Fibroblast of lung (primary cell): ENCODE measurements at places on chromosomes 6 and 20.
A peak's percentile ranks its signal among the peaks of the same experiment; 100 is the strongest.

DNA sequence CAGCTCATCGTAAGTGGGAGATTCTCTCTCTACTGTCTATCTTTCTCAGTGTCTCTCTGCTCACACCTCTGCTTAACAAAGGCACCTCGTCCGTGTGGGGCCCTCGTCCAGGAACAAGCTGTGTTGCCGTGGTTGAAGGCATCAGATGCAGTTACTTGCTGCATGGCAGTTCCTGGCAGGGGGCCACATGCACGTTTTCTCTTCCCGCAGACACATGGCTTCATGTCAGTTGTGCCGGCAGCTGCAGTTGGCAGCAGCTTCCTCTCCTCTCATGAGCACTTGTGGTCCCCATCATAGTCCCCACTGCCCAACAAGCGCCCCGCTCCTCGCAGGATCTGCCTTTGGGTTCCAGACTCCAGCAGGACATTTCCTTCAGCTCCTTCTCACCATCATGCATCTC lies 7.1 kb upstream of the AFDN start:
- DNase-seq = no peak

GRCh38 chr20:50911716-50912115 lies 19.5 kb downstream of the ADNP start:
- no peak for DNase-seq

DNA sequence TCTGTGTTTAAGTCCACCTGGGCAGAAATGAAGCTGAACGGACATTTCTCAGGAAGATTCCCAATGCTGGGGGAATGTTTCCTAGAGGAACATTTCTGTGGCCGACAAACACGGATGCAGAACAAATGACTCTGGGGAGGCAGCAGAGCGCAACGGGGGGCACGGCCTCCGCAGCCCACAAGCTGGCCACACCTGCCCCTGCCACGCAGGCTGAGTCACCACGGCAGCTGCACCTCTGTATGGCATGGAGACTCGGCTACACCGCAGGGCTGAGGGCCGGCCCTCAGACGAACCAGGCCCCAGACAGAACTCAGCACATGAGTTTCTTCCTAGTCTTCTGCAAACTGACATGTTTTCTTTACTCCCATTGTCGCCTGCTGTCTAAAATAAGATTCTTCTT lies 10.0 kb upstream of the PRR18 start:
- no peak for DNase-seq

GRCh38 chr6:14113976-14114375 lies 3.6 kb upstream of the CD83 start:
- no peak for DNase-seq

- DNase-seq = peak; percentile 22
Measured at GRCh38 chr6:93678841-93679454, 259.6 kb upstream of the EPHA7 start.

DNA sequence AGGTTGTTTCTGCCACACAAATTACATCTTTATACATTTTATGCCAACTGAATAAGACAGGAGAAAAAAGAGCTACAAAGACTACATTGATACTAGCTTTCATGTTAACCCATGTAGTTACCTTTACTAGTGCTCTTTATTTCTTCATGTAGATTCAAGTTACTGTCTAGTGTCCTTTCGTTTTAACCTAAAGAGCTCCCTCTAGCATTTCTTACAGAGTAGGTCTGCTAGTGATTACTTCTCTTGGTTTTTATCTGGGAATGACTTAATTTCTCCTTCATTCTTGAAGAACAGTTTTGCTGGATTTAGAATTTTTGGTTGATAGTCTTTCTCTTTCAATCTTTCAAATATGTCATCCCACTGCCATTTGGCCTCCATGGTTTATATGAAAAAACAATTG lies 21.2 kb upstream of the NOP56 start:
- peak; percentile 12 for DNase-seq

GRCh38 chr6:167543602-167544497 lies 219.0 kb downstream of the TTLL2 start:
- DNase-seq = peak; percentile 47

DNA sequence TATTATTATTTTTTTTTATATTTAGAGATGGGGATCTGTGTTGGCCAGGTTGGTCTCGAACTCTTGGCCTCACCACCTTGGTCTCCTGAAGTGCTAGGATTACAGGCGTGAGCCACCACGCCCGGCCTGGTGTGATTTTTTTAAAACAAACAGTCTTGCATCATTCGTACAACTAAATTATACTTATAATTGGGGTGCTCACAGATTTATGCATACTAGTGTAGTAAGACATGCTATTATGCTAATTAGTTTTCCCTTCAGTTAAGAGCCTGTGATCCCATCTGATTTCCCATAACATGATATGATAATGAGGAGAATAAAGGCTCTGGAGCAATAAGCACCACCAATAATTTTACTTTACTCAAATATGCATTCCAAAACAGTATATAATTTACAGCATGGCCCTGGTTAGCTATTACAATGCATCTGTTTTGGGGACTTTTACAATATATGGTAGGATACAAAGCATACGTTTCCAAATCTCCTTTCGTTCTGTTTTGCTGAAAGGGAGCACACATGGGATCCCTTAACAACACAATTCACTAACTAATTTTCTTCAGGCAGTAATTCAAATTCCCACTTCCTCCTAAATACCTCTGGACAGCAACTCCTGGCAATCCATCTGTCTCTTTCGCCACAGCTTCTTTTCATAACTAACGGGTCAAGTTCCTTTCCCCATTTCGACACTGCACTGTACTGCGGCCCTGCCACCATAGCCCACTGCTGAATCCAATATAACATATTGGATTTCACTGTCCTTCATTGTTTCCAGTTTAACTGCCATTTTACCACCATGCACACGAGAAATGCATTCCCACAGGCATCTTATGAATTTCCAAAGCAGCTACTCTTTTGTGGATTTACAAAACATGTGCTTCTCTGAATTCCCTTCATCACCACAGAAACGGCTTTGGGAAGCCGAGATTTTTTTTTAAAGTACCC lies 1.7 kb downstream of the NUDT3 start:
- peak; percentile 81 for DNase-seq

GRCh38 chr6:153956808-153957207 lies 82.2 kb upstream of the OPRM1 start:
- DNase-seq = no peak

DNA sequence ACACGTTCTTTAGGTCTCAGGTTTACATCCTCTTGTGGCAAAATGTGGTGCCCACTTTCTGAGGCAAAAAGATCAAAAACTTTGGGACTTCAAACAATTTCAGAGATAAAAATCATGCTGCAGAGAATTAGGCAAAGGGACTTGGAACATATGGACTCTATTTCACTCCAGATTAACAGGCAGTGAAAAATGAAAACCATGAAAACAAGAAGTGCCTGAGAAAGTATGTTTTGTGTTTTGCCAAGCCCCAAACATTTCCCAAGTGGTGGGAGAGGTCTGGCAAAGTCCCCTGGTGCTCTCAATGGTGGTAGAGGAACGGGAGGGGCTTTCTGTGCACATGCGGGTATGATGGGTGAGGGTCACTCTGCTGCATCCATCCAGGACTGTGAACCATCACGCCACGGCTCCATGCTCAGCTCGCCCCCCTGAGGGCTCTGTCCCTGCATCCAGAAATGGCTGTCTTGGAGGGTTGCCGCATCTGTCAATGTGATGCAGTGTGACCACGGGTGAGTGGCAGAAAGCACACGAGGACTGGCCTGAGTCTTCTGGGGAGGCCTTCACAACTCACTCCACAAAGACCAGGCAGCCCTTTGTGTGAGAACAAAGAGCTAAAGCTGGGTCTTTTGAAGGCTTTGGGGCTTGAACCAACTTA lies 43.2 kb upstream of the TBC1D7 start:
- no peak for DNase-seq

DNA sequence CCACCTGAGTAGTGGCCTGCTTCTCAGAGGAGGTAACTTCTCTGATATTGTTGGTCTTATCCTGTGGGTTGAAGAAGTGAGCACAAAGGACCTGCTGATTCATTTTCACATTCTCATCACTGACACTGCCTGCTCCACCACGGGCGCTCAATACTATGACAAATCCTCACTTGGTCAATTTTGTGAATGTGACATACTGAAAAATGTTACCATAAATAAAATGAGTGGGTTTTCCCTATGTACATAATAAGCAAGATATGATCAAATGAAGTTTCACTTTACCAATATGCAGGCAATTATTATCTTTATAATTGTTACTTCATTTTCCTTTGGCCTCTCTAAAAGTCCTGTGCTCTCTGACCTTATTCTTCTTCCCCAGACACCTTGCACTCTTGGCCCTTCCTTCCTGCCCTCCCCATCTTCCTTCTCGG lies 71.5 kb upstream of the RIPOR2 start:
- DNase-seq = no peak

GRCh38 chr6:38239719-38240451 lies 399.8 kb downstream of the BTBD9 start:
- peak; percentile 4 for DNase-seq

DNA sequence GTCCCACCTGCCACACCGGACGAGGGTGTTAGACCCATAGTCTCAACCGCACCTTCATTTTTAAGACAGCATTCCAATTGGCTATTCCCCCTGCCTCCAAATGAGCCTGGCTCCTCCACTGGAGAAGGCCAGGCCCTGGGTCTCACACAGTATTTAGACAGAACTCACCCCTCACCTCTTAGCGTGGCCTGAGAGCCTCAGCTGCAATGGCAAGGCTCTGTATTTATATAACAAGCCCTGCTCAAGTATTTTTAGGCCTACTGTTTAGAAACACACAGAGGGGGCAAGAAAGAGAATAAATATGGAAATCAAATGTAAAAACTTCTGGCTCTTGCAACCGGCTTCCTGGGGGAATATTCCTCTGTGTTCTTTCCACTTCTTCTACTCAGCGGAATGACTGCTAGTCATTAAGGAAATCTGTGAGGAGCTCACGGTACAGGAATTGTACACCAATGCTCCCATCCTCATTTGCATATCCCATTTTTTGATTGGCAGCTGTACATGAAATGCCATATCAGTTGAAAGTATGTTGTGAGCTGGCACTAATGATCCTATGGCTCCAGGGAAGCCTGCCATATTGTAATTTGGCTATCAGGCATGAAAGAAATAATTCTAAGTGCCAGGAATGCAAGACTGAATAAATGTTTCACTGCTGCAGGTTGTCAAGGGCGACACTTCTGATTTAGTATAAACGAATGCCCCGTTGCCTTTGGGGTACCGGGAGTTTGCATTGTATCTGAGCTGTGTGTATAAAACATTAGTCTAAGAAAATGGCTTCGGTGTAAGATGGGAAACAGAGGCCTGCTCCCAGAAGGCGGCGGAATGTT lies 207.5 kb downstream of the ZNF217 start:
- DNase-seq = no peak

DNA sequence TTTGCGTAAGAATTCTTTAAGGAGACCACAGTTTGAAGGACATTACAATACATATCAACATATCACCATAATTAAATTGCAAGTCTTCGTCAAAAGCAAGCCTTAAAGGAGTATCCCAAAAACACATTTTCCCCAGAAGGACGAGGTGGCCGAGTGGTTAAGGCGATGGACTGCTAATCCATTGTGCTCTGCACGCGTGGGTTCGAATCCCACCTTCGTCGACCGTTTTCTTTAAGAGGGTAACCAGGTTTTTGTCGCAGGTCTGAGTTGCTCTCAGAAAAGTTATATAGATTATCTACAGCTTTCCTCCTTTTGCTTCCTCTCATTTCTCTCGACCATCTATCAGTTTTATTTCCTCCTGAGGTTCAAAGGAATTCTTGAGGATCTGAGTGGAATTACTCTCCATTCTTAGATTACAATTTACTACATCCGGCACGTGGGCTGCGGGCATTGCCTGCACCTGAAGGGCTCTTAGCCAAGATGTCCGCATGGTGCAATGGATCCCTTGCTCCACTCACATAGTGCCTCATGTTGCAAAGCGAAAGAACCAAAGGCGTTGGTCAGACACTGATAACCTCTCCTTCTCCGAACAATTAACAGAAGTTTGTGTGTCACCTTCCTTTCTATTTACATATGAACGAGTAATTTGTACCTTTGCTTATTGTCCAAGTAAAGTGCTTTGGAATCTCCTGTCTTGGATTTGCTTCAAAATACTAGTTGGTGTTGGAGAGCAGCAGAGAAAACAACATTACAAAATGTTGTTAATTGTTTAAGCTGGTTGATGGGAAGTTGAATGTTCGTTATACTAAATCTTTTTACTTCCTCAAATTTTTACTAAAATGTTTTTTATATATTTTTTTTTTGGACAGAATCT lies 14.0 kb downstream of the POM121L2 start:
- peak; percentile 56 for DNase-seq

DNA sequence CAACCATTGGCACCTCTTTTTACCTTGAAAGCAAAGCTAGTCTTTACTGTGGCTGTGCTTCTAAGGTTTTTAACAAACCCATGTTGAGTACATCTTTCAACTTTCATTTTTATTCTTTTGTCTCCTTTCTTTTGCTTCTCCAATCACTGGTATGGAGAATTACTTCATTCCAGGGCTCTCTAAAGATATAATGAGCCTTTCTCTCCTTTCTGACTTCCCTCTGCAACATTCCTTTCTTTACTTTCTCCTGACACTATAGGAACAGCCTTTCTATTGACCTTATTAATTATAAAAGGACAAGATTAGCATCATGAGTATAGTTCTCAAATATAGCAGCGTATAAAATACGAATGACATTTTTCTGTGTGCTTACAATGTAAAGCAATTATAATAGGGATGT lies 23.1 kb upstream of the KIAA0408 start:
- no peak for DNase-seq

DNA sequence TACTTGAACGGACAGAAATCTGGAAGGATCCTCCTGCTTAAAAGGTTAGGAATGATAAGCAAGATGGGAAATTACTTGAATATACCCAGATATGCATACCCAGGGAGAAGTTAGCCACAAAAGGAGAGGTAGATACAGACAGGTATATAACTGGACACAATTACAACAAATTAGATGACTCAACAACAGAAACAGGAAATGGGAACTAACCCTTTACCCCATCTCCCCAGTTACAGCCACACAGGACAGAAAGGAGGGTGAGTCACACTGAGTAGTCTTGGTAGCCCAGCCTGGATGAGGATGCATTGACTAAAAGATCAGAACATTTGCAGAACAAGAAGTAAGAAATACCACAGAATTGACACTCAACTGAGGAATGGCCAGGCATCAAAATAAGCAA lies 61.2 kb downstream of the C6orf52 start:
- peak; percentile 86 for DNase-seq

- no peak for DNase-seq
Measured at GRCh38 chr6:137665342-137665934, 171.2 kb upstream of the OLIG3 start.

DNA sequence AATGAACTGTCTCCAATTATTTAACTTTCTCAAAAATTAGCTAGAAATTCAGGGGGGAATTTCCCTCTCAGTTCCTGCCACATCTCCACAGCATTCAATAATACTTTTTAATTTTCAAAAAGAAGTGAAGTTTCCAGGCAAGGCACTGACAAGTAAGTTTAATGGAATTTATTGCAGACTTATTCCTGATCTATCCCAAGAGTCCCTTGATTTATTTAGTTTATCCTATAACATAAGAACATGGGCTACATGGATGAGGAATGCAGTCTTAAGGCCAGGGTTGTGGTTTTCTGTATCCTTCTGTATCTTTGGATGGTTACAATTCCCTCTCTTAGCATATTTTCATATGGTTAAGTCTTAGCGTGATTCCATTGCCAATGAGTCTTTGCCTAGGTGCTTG lies 126.5 kb downstream of the TSHZ2 start:
- no peak for DNase-seq

GRCh38 chr20:32920066-32920465 lies 61.3 kb downstream of the EFCAB8 start:
- DNase-seq = no peak
